NCI-H1436 (cell line): ENCODE measurements at places on chromosomes 5 and 9.

- no peak for DNase-seq
These were observed 2.4 kb downstream of the POLR3G start for GRCh38 chr5:90477073-90477472.

DNA sequence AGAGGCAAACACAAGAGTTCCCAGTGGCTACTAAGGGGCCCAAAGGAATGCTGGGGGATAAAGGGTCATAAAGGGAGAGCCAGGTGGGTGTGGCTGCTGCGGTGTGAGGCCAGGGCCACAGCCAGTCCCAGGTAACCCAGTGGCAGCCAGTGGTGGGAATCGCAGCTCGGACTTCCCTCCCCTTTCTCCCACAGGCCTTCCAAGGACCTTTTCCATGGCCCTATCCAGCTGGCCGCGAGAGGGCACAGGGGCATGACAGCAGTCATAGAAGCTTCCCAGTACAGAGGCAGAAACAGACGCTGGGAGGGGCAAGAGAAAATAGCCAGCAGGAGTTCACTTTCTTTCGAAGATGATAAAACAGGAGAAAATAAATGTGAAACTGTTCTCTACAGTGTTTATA, 257.6 kb downstream of the SEMA5A start:
- no peak for DNase-seq

GRCh38 chr5:128876569-128877382, 88.5 kb upstream of the SLC27A6 start:
- no peak for DNase-seq

DNA sequence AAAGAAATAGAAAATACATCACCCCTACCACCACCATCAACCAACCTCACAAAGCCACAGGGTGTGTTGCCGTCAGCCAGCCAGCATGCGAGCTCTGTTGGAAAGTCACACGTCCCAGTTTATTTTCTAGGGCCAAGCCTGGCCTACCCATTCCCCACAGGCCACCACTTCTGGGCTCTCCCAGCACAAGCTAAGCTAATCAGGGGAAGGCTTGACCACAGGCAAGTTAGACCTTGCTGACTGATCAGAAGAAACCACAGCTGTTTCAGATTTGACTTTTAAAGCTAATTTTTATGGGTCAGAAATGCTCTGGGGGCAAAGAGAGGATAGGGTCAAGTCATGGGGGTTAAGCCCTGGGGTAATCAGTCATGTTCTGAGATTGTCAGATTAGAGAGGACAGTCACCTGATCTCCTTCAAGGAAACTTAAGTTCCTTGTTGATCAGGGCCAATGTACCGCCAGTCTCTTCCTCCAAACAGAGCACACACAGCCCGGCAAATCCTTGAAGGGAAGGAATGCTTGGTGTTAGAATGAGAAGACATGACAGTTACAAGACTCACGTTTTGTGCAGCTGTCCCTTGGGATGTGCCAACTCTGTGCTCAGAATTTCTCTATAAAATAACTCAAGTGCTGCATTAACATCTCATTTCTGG, 7.6 kb downstream of the SHB start:
- no peak for DNase-seq

DNA sequence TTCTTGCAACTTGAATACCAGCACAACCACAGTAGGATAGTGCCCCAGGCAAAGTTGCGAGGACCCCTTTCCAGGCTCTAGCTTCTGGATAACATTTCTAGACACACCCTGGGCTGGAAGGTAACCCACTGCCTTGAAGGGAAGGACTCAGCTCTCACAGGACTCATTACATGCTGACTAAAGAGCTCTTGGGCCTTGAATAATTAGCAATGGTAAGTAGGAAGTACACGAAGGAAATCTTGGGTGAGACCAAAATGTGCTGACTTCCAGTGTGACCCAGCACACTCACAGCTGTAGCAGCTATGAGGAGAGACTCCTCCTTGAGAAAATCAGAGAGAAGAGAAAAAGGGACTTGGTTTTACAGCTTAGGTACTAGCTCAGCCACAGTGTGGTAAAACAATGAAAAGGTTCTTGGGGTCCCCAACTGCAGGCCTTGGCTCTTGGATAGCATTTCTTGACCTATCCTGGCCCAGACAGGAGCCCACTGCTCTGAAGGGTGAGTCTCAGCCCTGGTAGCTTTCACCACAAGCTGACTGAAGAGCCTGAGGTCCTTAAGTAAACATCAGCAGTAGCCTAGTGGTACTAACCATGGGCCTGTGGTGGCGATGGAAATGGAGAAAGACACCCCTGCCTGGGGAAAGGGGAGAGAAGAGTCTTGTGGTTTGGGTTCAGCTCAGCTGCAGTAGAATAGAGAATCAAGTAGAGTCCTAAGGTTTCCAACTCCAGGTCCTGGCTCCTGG, 621.7 kb downstream of the SEMA5A start:
- no peak for DNase-seq

DNA sequence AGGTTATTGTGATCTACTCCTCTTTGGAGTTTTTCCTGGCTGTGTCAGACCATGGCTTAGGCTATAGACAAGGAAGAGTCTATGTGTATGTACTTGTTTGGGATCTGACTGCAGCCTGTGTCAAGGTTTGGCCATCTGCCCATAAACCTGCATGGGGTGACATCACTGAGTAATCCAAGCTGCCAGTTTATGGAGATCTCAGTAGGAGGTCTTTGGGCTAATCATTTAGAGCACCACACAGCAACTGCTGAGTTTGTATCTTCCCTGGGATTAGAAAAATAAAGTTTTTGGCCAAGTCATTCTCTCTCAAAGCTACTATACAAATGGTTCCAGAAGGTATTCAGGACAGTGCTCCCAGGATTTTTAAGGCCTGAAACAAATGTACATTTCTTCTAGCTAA, 65.5 kb upstream of the HSPB3 start:
- DNase-seq = no peak

GRCh38 chr9:113509463-113509862, 45.9 kb downstream of the RGS3 start:
- no peak for DNase-seq

DNA sequence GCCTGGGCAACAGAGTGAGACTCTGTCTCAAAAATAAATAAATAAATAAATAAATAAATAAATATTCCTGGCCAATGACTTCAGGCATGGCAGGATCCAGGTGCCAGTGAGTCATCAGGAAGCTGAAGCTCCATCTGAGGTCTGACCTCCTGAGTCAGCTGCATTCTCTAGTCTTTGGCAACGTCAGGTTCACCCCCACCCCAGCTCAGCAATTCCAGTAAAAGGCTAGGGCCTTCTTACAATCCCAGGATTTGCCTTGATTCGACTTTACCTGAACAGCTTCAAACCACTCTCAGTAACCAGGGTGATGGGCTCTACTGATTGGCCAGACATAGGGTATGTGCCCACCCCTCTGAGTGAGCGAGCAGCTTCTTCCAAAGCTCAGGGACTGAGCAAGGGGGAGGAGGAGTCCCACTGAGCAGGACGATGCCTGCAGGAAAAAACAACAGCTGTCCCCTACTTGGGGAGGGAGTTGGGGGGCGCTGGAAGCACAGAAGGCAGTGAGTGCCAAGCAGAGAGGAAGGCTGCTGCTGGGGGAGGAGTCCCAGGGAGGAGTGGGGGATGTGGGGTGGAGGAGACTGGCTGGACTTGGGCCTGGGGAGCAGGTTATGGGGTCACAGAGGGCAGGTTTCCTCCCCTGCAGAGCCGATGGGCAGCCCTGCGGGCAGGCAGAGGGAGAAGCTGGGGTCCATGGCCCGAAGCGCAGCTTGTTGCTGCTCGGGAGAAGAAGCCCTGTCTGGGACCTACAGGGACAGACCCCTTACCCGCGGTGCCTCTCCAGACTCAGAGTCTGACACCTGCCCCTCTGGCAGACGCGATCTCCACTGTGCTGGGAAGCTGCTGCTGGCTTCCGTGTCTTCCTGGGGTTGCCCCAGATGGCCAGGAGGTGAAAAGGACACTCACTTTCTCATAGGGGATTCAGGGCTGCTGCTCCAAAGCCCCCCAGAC, 25.9 kb upstream of the UNC5A start:
- DNase-seq = no peak

- peak; percentile 67 for DNase-seq
These were observed 434 bp downstream of the GLRX start for GRCh38 chr5:95822043-95822541.

DNA sequence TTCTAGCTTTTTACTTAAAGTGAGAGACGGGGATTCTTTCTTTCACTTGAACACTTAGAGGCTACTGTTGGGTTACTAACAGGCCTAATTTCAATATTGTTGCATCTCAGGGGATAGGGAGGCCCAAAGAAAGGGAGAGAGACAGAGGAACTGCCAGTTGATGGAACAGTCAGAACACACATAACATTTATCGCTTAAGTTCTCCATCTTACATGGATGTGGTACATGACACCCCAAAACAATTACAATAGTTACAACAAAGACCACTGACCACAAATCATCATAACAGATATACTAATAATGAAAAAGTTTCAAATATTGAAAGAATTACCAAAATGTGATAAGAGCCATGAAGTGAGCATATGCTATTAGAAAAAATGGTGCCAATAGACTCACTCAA, 4.3 kb upstream of the RIC1 start:
- DNase-seq = no peak

DNA sequence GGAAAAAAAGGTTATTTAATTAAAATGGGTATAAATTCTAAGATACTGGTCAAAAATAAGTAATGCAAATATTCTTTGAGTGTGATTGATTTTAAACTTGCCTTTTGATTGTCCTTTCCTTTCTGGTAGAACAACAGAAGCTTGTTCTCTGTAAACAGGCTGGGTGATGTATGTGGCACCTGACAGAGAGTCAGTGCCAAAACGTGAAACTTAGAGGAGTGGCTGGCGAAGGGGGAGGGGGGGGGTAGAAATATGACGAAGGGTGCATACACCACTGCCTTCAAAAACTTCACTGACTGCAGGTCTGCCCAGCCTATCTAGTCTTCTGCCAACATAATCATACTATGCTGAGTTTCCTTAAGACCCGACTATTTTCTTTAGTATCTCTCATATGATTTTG, 629.8 kb upstream of the SEMA6A start:
- DNase-seq = no peak

DNA sequence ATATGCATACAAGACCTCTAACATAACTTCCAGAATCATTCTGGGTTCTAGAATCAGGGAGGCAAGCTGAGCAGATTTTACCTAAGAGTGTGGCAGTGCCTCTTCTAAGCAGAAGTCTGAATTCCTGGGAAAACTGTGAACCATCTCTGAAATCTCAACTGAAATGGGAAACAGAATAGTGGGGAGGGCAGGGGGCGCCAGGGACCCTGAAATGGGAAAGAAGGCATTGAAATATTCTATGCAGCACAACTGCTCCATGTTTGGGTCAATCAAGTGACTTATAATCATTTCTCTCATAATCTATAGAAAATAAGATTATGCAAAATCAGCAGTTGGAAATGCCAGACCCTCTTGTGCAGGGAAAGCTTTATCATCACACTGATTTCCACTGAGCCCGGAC, 156.1 kb downstream of the EBF1 start:
- DNase-seq = no peak

DNA sequence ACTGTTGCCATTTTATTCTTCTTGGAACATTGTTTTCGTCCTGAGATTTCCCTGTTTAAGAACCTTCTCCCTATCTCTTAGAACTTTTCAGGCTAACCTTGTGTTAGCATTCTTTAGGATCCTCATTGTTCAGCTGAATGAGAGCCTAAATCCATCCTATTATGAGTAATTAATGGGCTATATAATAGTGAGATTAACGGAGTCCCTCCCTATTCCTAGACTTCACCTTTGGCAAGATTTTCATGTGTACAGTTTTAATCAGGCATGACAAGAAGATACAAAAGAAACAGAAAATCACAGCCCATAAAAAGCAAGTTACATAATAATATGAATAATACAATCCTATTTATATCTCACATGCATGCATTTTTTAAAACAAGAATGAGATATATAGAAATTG, 9.1 kb upstream of the MSMP start:
- no peak for DNase-seq

- DNase-seq = no peak
These were observed 126.2 kb upstream of the CHD1 start for GRCh38 chr5:99054972-99055371.

- peak; percentile 15 for DNase-seq
These were observed 31.4 kb downstream of the ANXA6 start for GRCh38 chr5:151126199-151126645.

GRCh38 chr5:109644829-109645228, 44.9 kb upstream of the MAN2A1 start:
- DNase-seq = no peak

DNA sequence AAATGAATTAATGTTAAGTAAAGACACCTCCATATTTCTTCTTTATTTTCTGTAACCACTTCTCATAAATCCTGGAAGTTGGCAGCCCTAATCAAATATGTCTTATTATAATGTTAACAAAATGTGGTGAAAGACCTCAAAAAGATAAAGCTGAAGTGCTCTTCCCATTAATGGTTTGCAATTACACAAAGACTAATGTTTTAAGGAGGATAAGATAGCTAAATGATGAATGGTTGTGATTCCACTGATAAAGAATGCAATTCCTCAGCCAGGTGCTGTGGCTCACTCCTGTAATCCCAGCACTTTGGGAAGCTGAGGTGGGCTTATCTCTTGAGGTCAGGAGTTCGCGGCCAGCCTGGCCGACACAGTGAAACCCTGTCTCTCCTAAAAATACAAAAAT, 125.8 kb upstream of the SNX2 start:
- no peak for DNase-seq

- DNase-seq = no peak
These were observed 200.6 kb upstream of the MVB12B start for GRCh38 chr9:126125992-126126409.

GRCh38 chr5:136810261-136810801, 445.0 kb upstream of the TRPC7 start:
- DNase-seq = no peak

GRCh38 chr9:82334286-82334685, 345.7 kb downstream of the SPATA31D1 start:
- DNase-seq = no peak

GRCh38 chr5:31027721-31028120, 165.8 kb upstream of the CDH6 start:
- DNase-seq = no peak

GRCh38 chr5:112878101-112878500, 17.0 kb downstream of the SRP19 start:
- no peak for DNase-seq

DNA sequence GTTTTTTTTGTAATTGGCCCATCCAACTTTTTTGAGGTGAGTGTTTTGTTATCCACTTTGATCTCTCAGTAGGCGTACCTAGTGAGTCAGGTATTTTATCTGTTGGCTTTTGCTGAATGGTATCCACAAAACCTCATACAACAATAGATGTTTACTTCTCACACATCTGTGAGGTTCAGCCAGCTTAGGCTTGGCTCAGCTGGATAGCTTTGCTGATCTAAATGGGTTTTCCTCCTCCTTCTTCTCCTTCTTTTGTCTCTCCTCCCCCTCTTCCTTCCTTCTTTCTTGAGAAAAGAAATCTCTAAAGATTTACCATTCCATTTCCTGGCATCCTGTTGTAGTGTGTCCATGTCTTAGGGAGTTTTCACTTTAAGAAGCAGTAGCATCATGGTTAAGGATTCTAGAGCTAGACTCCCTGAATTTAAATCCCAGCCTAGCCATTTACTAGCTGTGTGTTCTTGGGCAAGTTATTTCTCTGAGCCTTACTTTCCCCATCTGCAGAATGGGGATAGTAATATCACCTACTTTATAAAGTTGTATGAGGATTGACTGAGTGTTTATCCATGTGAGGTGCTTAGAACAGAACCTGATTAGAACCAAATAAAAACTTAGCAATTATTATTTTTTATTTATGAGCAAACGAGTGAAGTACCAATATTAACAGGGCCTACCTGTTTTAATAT, 126.3 kb downstream of the ARHGAP26 start:
- DNase-seq = no peak

GRCh38 chr9:133371261-133371711, 4.6 kb downstream of the SURF4 start:
- DNase-seq = no peak
